ENCODE measurements at places on chromosomes 13 and 19.

DNA sequence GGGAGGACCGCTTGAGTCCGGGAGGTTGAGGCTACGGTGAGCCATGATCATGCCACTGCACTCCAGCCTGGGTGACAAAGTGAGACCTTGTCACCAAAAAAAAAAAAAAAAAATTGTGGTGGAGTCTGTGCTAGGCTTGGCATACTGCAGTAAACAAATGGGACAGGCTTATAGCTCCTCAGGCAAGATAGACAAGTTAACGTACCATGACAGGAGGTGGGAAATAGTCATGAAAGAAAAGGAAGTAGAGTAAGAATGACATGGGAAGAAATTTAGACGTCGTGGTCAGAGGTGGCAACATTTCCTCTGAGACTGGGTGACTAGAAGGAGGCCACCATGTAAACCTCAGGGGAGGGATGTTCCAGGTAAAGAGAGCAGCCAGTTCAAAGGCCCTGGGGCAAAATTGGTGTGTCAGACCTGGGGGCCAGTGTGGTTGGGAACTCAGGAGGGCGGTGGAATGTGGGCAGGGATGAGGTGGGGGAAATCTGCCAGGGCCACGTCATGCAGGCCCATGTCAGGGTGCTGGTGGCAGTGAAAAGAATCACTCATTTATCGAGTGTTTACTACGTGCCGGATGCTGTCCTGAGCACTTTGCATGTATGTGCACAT lies 5.6 kb downstream of the SNRPA start:
- peak; percentile 75 for DNase-seq

- no peak for DNase-seq
Measured at GRCh38 chr19:47729468-47729798, 15.9 kb upstream of the NOP53 start.

DNA sequence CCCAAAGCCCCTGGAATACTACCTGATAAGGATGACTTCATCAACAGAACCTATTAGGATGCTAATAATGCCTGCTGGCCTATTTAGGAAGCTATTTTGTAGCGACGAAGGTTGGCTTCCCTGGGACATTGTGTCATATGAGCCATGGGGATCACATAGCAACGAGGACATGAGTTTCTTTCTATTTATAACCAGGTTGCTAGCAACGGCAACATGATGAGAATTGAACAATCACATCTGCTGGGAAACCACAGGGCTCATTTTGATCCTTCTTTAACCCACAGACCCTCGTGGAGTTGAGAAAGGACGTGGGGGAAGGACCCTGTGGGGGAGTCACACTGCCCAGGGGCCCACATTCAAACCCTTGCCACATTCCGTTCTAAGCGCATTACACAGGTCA lies 172.2 kb downstream of the COL4A1 start:
- no peak for DNase-seq

DNA sequence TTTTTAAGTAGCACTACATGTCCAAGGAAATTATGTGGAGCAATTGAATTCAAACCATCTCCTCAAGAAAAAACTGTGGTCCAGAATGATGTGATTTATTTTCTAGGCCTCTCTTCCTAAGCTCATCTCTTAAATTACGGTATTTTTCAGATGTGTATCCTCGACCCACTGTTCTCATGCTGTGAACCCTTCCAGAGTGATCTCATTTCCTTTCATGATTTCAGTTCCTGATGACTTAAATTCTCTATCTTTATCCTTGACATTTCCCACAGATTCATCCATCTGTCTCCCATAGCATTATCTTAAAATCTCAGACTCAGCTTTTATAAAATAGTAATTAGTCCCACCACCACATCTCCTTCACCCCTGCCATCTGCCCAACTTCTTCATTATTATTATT lies 117.6 kb upstream of the SPRY2 start:
- no peak for DNase-seq

GRCh38 chr13:109810761-109811510 lies 24.6 kb upstream of the IRS2 start:
- no peak for DNase-seq

DNA sequence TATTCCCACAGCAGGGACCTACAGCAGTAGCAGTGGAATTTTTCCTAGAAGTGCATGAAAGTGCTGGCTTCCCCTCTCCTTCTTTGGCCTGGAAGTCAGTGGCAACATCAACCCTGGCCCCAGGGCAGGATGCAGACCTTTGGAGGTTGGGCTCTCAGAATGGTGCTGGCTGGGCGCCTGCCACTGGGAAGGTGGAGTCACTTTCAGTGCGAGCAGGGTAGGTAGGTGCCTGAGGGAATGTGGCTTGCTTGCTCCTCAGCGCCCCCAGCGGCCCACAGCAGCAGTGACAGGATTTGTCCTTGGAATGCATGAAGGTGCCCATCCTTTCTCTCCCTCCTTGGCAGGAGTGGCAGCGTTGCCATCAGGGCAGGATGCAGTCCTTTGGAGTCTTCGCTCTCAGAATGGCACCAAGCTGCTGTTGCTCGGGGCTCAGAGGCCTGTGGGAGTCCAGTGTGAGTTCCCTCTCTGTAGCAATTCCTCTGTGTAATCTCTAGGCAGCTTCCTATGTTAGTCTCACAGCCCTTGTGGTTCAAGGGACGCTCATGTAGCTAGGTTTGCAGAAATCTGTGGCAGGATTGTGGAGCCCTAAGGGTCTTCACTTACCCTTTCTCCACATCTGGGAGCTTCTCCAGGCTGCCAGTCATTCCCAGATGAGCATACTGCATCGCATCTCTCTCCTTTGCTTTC lies 354.4 kb upstream of the DACH1 start:
- DNase-seq, result no peak

DNA sequence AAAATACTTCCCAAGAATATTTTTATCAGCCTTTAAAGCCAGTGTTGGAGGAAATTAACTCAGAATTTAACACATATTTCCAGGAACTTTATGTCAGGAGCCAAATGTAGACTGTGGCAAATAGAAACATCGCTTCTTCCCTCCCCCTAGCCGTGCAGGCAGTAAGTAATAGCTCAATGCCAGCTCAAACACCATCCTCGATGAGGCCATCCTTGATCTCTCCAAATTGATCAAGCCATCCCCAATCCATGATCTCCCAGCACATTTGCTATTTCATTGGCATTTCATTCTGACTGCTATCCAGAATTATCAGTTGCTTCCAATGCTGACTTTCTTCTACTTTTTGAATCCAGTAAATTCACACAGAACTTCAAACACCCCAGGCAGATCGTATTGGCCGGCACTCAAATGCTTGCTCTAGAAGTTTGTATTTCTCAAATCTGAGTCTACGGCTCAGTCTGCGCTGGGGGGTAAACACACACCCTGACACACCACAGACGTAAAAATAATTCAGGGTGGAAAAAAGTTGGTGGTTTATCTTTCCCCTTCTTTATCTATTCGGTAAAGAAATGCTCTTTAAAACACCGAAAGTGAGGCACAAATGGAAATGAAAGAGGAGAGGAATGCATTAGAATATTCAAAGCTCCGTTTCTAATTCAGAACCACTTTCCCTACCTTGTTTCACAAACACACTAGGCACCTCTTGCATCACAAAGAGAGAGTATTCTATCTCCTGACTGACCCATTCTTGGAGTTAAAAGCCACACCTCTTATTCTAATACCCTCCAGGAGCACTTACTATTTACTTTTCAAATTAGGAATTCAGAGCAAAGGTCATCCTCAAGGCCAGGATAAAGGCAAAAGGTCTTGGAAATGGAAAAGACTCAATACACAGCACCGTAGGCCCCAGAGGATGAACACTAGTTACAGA lies 991 bp downstream of the OBI1 start:
- DNase-seq, result no peak

GRCh38 chr13:99075268-99076191 lies 97.7 kb upstream of the DOCK9 start:
- DNase-seq, result no peak

GRCh38 chr13:26051657-26052311 lies at the start of gene SHISA2:
SHISA2 (minus strand) TSS chr13:26052016; CDS start chr13:26050975, 1,041 bp downstream.
- peak; percentile 83 for DNase-seq

Measured in activated CD8-positive, alpha-beta memory T cell treated with anti-CD3 and anti-CD28 coated beads for 24 hours (primary cell).